ENCODE measurements at places on chromosomes 16 and 17.

DNA sequence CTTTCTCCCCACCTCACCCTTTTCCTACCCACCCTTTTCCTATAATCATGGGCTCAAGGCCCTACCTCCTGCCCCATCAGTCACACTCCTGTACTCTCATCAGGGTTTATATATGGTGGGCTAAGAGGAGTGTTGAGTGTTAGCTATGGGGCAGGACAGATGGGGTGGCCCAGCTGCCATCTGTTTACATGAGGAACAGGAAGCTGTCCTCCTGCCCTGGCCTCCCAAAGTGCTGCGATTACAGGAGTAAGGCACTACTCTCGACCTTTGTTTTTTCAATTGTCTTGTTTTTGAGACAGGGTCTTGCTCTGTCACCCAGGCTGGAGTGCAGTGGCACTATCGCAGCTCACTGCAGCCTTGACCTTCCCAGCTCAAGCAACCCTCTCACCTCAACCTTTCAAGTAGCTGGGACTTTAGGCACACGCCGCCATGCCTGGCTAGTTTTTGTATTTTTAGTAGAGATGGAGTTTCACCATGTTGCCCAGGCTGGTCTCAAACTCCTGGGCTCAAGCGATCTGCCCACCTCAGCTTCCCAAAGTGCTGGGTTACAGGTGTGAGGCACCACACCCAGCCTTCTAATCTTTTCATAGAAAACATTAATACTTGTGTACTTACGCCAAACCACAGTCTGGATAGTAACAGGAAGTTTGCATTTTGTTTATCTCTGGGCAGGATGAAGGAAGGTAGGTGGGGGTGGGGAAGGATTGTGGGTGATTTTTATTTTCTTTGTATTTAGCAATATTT is 1.6 kb downstream of the TRADD start:
- DNase-seq, result no peak

DNA sequence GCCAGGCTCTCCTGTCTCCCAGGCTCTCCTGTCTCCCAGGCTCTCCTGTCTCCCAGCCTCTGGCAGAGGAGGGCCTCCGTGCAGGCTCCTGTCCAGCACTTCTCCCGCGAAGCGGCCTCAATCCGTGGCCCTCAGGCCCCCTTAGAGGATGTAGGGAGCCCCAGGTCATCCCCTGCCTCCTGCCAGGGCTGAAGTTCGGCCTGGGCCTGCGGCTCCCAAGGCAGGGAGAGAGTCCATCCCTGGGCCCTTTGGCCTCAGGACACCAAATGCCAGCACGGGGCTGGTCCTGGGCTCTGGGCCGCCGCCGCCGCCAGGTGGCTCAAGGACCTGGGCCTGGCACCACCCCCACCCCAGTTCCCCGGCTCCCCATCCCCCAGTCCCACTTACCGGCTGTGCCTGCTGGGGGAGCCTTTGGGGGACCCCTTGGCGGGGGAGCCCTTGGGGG is 370 bp downstream of the EVPL start:
- DNase-seq, result no peak

GRCh38 chr16:74892574-74893461 is 92.1 kb downstream of the WDR59 start:
- DNase-seq, result no peak

DNA sequence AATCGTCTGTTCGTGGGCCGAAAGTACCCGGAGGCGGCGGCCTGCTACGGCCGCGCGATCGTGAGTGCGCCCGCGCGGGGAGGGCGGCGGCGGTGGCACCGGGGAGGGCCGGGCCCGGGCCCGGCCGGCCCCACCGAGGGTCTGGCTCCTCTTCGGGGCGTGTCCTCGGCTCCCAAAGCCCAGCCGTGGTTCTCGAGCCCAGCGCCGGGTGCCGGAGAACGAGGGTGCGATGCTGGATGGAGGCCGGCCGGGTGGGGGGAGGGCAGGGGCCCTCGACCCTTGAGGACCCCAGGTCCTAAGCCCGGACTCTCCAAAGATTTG is 375 bp downstream of the STUB1 start:
- DNase-seq, result no peak

DNA sequence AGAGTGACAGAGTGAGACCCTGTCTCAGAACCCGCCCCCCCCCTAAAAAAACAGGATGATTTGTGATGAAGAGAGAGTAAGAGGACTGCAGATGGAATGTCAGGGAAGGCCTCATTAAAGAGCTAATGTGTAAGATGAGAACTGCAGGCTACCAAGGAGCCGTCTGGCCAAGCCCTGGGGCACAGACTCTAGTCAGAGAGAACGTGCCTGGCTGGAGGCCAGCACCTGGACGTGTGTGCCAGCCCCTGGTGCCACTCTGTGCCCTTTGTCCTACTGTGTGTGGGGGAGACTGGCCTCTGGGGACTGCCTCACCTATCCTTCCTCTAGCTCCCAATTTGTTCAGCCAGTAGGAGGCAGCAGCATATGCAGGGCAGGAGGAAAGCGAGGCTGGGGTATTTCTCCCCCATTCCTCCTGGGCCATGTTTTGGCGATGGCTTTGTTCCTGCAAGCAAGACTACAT is 37.1 kb downstream of the KNOP1 start:
- no peak for DNase-seq

- DNase-seq, result no peak
Measured at GRCh38 chr16:27568077-27568476, 18.1 kb downstream of the KATNIP start.

DNA sequence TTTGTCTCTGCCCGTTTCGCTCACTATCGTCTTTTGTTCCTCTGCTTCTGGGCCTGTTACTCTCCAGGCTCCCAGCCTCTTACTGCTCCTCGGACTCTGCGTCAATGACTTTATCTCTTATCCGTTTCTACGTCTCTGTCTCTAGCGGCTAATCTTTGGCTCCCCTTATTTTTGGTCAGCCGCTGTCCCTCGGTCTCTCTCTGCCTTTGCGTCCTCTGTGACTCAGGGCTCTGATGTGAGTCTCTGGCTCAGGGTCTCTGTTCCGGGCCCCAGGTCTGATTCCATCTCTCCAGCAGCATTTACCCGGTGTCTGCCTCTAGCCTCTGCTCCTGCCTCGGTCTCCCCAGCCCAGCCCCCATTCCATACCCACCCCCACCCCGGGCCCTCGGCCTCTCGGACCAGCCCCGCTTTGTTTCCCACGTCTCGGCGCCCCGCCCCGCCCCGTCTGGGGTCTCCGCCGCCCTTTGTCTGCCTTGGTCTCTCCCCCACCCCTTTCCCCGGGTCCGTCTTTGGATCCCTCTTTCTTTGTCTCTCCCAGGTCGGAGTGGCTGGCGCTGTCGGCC is 547 bp upstream of the ZNF48 start:
- no peak for DNase-seq

DNA sequence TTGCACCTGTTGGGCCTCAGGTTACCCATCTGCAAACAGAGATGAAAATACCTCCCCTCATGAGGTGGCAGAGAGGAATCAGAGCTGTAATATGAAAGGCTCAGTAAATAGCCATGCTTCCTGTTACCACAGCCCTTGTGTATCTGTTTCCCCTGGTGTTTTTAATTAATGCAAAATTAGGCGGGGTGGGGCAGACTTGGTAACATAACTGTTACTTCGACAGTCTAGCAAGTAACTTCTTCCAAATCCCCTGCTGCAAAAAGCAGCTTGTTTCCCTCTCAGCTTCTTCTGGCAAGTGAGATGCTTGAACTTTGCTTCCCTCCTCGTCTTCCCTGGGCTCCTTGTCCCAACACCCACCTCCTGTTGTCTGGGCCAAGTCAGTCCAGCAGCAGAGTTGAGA is 381.5 kb downstream of the CPPED1 start:
- DNase-seq, result no peak

GRCh38 chr17:27808628-27809027 is 8.3 kb upstream of the NOS2 start:
- DNase-seq, result no peak

DNA sequence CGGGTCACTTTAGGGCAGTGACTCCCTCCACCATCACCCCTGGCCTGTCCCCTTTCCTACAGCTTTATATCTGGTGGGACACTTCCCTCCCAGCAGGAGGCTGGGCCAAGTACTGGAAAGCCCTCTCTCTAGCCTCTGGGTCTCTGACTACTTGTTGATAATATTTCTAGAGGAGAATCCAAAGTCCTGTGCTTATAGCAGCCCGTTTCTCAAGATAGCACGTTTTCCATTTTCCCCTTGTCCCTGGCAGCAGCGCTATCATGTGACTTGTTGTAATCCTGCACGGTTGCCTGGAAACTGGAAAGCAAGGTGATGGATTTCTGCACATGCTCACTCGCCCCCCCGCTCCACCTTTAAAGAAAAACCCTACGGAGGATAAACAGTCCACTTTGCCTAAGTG is 3.3 kb upstream of the AXIN2 start:
- DNase-seq, result no peak

DNA sequence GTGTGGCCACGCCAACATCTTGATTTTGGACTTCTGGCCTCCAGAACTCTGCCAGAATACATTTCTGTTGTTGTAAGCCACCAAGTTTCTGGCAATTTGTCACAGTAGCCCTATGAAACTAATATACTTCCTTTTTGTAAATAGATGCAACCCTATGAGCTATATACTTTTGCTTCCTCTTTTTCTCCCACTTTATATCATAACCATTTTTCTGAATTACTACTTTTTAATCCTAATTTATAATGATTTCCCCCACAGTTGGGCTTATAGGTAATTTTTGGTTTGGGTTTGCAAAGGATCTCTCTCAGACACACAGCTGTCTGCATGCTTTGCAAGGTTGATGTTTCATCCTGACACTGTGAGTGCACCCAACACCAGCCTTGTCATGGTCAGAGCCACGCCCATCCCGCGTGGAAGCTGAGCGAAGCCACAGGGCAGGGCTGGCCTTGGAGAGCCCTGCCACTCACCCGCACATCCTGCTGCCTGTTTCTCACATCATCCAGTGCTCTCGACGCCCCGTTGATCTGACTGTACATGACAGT is 5.8 kb downstream of the TRIM25 start:
- no peak for DNase-seq

DNA sequence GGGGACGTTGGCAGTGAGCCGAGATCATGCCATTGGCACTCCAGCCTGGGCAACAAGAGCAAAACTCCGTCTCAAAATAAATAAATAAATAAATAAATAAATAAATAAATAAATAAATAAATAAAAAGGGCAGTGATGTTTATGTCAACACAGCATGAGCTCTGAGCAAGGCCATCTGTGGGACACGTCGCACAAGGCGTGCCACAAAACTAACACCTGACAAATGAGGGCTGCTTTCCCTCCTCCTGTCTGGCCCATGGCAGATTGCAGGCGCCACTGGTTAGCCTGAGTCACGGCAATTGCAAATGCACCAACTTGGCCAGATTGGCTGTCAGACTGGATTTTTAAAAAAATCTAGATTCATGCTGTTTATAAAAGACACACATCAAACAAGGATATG is 25.9 kb upstream of the SPNS3 start:
- no peak for DNase-seq

DNA sequence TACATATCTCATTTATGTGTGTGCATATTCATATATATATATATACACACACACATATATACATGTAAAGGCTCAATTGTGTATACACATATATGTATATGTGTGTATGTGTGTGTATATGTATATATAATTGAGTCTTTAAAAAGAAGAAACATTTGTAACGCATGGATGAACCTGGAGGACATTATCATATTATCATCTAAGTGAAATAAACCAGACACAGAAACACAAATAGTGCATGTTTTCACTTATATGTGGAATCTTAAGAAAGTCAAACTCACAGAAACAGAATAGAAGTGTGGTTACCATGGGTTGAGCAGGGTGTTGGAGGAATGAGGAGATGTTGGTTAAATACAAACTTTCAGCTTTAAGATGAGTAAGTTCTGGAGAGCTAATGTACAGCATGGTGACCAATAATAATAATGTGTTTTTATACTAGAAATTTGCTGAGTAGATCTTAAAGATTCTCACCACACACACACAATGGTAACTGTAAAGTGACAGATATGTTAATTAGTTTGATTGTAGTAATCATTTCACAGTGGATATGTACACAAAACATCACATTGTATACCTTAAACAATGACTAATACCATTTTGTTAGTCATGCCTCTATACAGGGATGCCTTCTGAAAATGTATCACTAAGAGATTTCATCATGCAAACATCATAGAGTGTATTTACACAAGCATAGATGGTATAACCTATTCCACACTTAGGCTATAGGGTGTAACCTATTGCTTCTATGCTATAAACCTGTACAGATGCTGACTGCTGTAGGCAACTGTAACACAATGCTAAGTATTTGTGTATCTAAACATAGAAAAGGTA is 132.6 kb upstream of the CACNG5 start:
- DNase-seq, result no peak

GRCh38 chr17:78227455-78227916 is 3.9 kb upstream of the TMEM235 start:
- DNase-seq, result no peak

All from GF-D8 (cell line).